ENCODE measurements at places on chromosomes 7 and 10. TPM values are rescaled to one million over a fixed set of nuclear protein-coding genes. Genes with fewer than 3 reads are reported as not detected.

GRCh38 chr10:79387466-79387973 lies 40.3 kb downstream of the PPIF start:
- DNase-seq, result no peak

DNA sequence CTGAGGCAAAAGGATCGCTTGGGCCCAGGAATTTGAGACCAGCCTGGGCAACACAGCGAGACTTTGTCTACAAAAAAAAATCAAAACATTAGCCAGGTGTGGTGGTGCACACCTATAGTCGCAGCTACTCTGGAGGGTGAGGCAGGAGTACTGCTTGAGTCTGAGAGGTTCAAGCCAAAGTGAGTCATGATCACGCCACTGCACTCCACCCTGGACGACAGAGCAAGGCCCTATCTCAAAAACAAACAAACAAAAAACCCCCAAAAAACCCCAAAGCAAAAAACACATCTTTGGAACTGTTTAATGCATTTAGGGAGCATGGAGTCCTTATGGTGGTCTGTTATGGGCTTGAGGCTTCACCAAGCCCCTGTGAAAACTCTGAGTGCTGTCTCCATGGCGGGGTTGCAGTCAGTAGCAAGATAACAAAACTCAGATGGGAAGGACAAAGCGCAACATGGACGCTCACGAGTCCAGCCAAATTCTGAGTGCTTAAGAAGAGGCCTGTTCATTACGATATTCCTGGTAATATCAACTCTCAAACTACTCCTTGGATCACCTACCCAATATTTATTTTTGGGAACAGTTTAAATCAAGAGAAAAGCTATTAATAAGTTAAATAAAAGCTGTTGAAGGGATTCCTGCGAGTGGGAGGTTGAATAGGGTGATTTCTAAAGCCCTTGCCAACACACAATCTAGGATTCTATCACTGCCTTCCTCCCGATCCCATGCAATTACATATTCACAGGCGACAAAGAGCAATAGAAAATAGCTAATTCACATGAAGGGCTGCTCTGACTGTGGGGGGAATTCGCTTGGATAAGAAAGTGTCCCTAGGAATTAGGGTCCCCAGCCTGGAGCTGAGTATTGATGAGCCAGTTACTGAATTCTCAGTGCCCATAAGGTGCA lies 123.3 kb downstream of the HIPK2 start:
- DNase-seq, result no peak

- DNase-seq, result no peak
These were observed 64.8 kb downstream of the ABLIM1 start for GRCh38 chr10:114593240-114593792.

GRCh38 chr7:18547509-18548187 lies 52.1 kb downstream of the HDAC9 start:
- DNase-seq, result no peak

DNA sequence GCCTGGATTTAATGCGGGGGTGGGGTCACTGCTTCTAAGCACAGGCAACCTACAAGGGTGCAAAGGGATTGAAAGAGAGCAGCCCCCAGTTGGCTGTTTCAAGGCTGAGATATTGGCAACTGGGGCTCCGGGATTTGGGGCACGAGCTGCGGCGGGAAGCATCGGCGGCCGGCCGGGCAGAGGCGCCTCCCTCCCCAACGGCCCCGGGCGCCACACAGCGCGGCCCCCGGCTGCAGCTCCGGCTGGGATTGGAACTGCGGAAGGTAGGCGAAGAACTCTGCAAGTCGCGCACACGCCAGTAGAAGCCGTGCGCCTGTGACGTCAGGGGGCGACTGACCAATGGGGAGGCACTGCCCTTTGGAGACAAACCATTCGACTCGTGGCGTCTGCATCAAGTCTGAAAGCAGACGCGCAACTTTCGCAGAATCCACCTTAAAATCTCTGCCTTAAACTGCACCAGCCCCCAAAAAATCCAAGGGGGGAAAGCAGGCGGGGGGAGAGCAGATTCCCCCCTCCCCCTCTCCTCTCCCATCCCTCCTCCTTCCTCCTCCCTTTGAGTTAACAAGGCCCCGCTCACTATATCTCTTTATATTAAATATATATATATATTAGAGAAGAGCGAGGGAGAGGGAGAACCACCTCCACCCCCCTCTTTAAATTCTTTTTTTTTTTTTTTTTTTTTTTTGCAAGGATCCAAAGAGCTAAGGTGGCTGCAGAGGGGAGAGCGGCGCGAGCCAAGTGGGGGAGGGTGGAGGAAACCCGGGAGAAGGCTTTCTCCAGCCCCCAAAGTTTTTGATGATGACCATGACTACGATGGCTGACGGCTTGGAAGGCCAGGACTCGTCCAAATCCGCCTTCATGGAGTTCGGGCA lies at the start of gene DLX6:
Gene DLX6 (plus strand): TSS at position 371 of the 872 bp plus-strand sequence. CDS start 425 bp downstream, at position 796.
- peak; percentile 50 for DNase-seq

- no peak for DNase-seq
These were observed 179.2 kb upstream of the MBL2 start for GRCh38 chr10:52951824-52952223.

DNA sequence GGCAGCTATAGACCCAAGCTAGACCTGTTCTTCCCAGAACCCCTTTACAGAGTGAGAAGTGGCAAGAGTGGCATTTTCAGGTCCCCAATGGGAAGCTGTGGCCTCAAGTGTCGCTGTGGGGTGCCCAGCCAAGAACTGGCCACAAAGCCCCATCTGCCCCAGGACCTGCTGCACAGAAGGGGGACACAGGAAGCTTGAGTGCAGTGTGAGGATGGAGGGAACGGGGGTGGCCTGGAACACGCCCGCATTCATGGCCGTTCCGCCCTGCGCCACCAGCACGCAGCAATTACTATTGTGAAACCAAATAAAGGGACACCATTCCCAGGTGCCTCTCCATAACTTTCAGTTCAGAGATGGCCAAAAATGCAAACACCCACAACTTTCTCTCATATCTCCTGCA lies 237.6 kb upstream of the TCERG1L start:
- no peak for DNase-seq

GRCh38 chr7:111043561-111043960 lies 47.4 kb upstream of the LRRN3 start:
- DNase-seq, result no peak

DNA sequence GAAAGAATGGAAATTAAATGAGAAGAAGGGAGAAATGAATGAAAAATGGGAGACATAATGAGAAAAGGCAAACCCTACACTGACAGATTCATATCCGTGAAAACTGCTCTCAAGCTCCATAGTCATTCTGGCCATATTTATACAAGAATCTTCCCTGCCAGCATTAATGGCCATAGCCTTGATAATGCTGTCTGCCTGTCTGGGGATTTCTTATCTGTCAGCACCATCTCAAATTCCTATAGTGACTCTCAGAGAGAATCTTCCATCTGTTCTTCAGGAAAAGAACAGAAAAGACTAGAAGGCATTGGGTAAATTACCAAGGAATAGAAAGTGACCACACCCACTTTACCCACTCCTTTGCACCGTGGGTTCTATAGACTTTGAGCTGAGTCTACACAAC lies 295.9 kb downstream of the PLXNA4 start:
- no peak for DNase-seq

GRCh38 chr10:92719991-92720830 lies 30.5 kb downstream of the HHEX start:
- no peak for DNase-seq

DNA sequence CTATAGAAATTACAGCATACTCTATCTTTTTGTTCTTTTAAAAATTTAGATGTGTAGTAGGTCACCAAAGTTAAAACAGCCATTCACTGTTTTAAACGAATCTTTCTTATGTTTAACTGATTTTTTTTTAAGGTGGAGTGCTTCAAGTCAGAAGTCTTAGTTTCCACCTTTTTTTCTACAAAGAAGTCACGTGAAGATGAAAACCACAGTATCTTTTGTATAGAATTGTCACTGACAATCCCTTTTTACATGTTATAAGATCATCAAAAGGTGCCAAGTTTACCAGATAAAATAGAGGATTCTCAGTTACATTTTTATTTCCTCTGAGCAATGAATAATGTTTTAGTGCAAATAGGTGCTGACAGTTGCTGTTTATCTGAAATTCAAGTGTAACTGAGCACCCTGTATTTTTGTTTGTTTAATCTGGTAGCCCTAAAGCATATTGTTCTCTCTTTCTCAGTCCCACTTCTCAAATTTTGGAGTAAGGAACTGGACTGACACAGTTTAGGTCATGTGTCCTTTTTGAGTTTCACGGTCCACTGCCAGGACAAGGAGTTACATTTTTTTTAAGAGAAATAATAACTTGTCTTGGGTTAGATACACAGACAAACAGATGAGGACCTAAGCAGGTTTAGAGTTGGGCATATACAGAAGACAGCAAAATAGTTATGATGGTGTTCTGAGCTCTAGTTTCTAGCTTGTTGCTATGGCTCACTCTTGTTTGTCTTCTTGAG lies 233.2 kb upstream of the MBL2 start:
- DNase-seq, result no peak

DNA sequence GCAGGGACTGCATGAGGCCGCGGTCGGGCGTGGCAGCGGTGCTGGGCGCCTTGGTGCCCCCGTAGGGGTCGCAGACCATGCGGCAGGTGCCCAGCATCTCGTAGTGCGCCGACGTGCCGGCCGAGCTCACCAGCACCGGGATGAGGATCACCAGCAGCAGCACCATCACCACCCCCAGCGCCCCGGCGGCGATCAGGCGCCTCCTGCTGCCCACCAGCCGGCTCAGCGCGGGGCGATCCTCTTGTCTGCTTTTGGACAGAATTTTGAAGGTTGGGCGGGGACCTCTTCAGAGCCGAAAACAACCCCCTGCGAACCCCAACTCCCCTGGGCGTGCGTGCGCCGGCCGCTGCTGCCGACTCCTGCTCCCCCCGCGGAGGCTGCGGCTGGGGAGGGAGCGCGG lies 779 bp downstream of the C1QL3 start:
- peak; percentile 60 for DNase-seq

DNA sequence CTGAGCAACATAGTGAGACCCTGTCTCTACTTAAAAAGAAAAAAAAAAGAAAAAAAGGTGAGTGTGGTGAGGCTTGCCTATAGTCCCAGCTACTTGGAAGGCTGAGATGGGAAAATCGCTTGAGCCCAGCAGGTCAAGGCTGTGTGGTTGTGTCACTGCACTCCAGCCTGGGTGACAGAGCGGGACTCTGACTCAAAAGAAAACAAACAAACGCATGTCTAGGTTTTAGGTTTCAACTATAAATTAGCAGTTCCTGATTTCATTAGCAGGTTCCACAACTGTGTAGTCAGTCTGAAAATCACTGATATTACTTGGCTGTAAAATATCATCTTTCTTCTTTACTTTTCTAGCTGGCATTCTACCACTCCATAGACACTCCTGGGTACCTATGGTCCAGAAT lies 155.7 kb upstream of the HGF start:
- no peak for DNase-seq

DNA sequence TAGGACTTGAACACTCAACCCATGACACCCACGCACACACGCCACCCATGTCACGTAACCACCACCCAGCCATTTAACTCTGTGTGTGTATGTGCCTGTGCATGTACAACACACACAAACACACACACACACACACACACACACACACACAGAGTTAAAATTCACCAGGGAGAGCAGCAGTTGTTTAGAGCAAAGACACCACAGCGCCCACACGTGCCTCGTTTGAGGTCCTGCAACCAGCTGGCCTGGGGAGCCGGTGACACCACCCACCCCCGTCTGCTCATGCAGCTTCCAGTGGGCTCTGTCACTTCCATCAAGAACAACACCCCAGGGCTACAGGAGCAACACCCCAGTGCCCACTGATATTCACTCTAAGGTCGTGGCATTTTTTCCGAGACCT lies 97.4 kb downstream of the ELFN1 start:
- DNase-seq, result no peak

DNA sequence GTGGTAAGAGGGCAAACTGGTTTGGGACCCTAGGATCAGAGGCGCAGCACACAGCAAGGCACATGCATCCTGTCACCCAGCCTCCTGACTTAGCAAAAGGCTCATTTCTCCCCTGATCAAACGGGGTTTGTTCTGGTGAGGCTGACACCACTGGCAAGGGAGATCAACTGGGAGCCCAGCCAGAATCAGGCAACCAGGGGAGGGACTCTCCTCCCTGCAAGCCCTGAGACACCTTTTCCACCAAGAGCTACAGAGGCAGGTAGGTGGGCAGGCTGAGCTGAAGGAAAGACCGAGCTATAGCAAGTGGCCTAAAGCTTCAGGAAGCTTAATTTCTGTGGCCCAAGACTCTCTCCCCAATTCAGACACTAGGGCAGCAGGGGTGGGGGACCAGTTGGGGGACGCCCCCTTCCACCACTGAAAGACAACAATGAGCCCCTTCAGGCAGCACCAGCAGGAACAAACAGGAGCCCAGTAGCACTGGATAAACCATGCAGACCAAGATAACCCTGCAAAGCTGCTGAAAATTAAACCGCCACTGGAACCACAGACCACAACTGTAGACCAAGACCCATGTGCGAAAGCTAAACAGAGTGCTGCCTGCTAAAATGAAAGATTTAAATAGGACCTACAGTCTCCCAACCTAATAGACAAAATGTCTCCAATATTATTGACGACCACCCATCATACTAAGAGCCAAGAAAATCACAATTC lies 27.1 kb upstream of the SAR1A start:
- DNase-seq, result no peak

DNA sequence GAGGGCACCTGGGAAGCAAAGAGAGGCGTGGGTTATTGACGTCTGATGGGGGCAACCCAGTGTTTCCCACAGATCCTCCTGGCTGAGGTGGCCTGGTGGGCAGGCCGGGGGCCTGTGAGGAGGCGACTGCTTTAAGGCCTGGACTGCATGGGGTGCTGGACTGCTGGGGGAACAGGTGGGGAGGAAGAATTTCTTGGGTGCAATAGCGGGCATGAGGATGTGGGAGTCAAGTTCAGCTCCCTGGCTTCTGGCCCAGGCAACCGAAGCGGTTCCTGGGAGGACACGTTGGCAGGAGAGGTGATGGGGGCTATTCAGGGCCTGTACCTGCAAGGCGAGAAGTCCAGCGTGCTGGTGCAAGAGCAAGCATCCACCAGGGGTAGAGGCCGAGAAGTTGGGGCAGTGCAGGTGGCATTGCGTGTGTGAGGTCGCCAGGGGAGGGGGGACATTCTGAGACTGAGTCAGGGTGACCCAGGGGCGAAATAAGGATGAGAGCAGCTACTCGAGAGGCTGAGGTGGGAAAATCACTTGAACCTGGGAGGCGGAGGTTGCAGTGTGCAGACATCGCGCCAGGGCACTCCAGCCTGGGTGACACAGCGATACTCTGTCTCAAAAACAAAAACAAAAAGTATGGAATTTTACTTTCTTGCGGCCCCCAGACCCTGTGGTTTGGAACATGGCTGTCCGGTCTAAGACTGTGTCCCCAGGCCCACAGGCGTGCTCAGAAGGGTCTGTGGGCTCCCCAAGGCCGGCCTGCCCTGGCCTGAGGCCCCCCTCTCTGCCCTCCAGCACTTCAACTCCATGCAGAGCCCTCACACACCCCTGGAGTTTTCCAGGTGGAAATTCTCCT lies 53.6 kb upstream of the ELN start:
- no peak for DNase-seq

The CYP2E1 gene
- 1.4 TPM for total RNA-seq

The IRF5 gene
- total RNA-seq, result 23.1 TPM

The DNAH11 gene
- total RNA-seq, result not detected

The NEUROG3 gene
- not detected for total RNA-seq

The SH2B2 gene
- total RNA-seq, result 6.8 TPM

The CHAT gene
- total RNA-seq, result not detected
